Neuronal stem cell (in vitro differentiated cells): ENCODE measurements at places on chromosomes 7 and 10.

- no peak for DNase-seq
Observed at GRCh38 chr10:46292573-46293023, 5.8 kb downstream of the ANTXRL start.

GRCh38 chr10:95451568-95452524 lies 109.3 kb downstream of the SORBS1 start:
- no peak for DNase-seq

- no peak for DNase-seq
Observed at GRCh38 chr10:45280113-45280760, 35.2 kb downstream of the OR13A1 start.

DNA sequence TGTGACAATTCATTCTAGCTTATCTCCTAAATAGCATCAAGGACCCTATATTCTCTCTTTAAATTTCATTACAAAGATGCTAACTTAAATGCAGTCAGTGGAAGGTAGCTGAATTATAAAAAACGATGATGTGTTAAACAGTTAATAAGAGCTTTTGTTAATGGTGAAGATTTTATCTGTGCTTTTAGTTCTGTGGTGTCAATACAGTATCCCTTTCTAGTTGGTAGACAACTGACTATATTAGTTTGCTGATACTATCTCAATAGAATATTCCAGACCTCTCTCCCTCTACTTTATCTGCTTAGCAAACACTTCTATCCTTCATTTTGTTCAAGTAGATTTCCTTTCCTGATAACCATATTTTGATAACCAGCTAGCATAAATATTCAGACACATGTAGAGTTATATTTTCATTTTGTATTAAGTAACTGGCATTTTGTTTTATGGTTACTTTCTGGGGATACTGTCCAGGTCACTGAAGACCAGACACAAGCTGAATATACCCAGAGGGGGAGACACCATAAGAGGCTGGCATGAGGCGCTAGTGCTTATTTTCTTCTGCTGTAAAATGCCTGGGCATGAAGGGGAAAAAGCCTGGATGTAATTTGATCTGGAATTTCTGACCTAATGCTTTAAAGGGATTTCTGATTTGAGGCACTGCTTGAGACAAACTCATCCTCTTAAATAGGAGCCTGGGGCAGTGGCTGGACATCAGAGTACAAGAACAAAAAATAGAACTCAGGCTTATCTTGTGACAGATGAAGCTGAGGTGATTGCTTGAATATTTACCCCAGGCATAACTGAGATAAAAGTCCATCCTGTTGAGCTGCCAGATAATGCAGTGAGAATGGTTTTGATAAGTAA lies 197.5 kb downstream of the MALRD1 start:
- no peak for DNase-seq

GRCh38 chr7:13072014-13072413 lies 384.6 kb downstream of the ARL4A start:
- no peak for DNase-seq

- DNase-seq, result no peak
Observed at GRCh38 chr7:43501870-43502269, 81.0 kb upstream of the STK17A start.
